ENCODE measurements at places on chromosomes 16 and 17.

GRCh38 chr16:89936034-89936433 is 12.5 kb upstream of the DEF8 start:
- DNase-seq: no peak

- DNase-seq: no peak
Observed at GRCh38 chr16:63995025-63995424, 1126.8 kb downstream of the CDH11 start.

GRCh38 chr17:42055496-42055895 is 5.1 kb upstream of the C17orf113 start:
- DNase-seq: no peak

DNA sequence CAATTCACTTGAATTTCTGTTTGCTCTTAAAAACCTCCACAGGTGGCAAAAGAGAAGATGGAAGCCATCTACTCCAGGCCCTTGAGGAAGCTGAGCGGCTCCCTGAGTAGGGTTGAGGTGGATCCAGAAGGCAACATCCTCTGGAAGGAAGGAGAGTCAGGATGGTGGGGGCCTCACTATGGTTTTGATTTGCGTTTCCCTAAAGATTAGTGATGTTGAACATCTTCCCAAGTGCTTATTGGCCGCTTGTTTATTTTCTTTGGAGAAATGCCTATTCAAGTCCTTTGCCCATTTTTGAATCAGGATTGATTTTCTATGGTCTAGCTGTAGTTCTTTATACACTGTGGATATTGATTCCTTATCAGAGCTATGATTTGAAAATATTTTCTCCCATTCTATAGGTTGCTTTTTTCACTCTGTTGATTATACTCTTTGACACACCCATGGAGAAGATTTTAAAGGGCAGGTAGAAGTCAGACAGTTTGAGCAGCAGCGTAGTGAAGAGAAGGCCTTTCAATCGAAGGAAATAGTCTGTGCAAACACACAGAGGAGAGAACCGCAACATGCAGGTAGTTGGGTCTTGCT is 58.6 kb downstream of the WSB1 start:
- DNase-seq: no peak

DNA sequence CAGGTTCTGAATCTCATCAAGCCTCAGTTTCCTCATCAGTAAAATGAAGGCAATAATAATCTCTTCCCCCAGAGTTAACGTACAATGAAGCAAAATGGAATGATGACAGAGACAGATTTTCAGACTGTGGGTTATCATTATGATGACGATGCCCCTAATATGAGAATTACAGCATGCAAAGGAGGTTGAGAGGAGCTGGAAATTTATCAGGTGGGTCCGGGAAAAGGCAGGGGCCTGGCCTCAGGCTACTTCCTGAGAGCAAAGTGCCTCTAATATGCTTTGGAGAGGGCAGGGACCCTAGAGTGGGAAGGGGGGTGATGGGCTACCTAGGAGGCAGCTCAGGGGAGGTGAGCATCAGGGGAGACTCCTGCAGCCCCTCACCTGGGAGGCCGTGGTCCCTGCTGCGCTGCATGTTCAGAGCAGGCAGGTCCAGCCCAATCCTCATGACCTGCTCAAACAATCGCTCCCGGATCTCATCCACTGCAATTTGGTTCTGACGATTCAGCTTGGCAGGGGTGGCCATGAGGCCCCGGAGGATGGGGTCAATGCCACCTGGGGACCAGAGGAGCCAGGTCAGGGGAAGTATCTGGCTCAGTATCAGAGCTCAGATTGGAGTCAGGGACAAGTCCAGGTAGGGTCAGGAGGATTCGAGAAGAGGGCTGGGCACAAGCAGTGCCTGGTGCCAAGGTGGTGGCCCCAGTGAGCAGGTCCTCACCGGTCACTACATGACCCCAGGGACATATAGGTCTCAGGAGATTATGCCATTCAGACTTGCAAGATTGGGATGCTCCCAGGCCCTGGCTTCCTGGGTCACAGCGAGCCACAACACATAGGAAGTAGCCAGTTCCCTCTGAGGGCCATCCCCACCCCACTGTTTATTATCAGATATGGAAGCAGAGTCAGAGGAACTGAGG is 8.1 kb downstream of the MPO start:
- no peak for DNase-seq

DNA sequence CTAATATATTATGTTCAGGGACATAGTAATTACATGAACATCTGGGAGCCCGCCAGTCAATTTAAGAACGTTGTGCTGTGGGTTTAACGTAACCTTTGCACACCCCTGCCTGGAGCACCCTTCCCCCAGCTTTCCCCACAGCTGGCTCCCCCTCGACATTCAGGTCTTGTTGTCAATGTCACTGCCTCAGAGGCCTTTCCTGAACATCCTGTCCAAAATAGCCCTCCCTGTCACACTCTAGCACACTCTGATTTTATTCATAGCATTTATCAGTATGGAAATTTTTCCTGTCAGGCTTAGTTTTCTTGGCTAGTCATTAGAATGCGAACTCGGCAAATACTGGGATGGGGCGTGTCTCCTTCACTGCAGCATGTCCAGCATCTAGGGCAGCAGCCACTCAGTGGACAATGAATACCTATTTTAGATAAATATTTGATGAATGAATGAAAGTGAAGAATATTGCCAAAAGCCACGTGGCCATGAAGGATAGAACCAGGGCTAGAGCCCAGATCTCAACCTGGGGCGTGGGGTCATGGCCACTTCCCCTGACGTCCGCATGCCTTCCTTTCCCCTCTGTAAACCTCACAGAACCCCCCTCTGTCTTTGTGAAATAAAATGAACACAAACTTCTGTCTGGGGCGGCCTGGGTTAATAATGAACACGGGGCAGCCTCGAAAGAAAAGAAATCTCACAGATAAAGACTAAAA is 10.5 kb downstream of the PIK3R6 start:
- no peak for DNase-seq

- no peak for DNase-seq
Observed at GRCh38 chr17:66348584-66349165, 46.3 kb downstream of the PRKCA start.

DNA sequence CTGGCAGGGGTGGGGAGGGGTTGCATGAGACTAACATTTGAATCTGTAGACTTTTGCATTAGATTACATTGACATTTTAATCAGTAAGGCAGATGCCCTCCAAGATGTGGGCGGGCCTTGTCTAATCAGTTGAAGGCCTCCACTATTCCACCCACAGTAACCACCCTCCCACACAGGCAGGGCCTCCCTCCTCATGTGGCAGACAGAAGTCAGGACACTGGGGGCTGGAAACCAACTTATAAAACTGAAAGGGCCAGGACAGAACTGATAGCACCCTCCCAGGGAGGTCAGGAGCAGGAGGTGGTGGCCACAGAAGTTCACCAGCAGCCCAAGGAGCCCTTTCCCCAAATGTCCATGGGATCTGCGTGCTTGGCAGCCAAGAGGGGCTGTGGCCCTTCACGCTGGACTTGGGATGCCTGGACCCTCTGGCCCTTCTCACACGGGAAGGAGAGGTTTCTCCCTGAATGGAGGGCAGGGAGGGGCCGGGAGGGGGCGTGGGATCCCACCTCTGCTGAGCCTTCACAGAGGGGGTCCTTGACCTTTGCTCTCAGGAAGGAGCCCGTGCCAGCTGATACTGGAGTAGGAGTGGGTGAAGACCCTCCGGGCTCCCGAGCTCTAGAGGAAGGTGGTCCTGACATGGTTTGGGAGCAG is 4.6 kb downstream of the PYCR1 start:
- DNase-seq: no peak

DNA sequence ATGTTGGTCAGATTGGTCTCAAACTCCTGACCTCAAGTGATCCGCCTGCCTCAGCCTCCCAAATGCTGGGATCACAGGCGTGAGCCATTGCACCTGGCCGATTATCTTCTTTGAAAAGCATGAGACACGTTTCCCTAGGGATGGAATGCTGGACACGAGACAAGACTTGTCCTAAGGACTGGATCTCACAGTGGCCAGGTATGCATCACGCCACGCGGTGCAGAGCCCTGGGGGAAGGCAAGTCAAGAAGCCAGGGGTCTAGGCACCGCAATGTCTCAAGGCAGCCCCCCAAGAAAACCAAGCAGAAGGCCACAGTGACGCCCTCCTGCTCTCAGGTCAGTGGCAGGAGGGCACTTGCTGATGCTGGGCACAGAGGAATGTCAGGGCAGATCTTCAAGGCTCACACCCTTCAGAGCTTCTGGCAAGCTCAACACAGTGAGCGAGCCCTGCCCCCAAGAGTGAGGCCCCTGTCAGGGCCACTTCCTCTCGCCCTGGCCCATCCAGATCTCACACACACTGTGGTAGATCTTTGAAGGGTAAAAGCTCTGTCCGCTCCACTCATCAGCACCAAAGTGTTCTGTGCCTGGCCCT is 134.7 kb downstream of the ZNF778 start:
- no peak for DNase-seq

- DNase-seq: no peak
Observed at GRCh38 chr17:57442401-57442823, 186.1 kb downstream of the MSI2 start.

- no peak for DNase-seq
Observed at GRCh38 chr16:64346080-64346479, 775.8 kb downstream of the CDH11 start.

DNA sequence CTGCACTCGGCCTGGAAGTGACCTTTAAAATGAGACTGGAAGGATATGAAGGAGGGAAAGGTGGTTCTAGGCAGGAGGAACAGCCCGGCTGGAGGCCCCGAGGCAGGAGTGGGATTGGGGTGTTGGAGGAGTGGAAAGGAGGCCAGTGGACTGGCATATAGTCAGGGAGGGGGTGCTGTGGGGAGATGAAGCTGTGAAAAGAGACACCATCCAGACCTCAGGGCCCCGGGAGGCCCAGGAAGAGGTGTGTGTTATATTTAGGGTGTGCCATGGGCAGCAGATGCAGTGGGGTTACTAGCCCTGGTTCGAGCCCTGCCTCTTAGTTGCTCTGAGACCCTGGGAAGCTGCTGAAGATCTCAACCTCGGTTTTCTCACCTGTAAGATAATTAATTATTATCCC is 18.9 kb upstream of the DOK4 start:
- DNase-seq: no peak

GRCh38 chr17:65243838-65244625 is 106.9 kb downstream of the RGS9 start:
- DNase-seq: no peak

GRCh38 chr16:90078579-90078895 is 1.4 kb upstream of the PRDM7 start:
- DNase-seq: no peak

- no peak for DNase-seq
Observed at GRCh38 chr17:9982159-9982558, 77.1 kb upstream of the RCVRN start.

- peak; percentile 44 for DNase-seq
Observed at GRCh38 chr17:43368740-43369506, 29.9 kb upstream of the ARL4D start.

DNA sequence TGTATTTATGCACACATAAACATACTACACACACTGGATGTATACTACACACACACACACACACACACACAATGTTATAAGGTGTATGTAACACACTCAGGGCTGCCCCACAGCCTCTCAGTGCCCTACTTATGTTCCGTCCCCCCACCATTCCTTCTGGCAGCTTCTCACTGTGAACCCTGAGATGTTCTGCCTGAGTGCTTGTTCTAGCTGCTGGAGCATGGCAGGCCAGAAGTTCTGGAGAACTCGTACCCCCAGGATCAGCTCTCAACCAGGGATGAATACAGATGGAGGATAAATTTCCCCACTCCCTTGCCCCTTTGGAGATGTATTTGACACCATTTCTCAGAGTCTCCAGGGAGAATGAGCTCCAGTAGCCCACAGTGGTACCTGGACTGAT is 76.4 kb downstream of the CDH13 start:
- DNase-seq: no peak

DNA sequence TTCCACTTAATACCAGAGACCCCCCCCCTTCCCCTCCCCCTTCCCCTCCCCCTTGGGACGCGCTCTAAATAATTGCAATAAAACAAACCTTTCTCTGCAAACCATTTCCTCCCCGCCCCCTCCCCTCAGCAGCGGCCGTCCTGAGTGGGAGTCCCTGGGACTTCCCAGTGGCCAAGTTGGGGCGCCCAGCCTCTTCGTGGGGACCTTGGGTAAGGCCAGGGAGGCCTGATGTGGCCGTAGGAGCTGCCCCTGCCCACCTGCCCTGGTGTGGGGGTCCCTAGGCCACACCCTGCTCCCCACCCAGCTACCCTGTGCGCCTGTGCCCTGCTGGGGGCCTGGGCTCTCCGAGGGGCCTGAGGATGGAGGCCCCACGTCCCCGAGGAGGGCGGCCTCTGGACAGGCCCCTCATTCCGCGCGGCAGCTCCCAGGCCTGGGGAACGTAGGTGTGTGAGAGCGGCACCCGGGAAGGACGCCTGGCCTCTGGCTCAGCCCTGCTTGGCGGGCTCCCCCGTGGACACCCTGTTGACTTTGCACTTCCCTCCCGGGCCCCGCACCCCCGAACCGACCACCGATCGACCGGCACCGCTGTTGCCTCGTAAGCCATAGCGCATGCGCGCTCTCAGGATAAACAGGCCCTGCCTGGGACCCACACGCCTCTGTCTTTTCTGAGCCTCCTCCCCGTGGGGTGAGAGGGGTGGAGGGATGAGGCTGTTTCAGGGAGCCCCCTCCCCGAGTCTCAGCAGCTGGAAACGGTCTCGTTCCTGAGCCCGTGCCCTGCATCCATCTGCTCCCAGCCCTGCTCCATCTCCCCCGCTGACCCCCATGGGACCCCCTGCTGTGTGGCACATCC is 9.0 kb downstream of the NTHL1 start:
- DNase-seq: no peak

GRCh38 chr16:89949121-89949742 is 677 bp downstream of the DEF8 start:
- no peak for DNase-seq

DNA sequence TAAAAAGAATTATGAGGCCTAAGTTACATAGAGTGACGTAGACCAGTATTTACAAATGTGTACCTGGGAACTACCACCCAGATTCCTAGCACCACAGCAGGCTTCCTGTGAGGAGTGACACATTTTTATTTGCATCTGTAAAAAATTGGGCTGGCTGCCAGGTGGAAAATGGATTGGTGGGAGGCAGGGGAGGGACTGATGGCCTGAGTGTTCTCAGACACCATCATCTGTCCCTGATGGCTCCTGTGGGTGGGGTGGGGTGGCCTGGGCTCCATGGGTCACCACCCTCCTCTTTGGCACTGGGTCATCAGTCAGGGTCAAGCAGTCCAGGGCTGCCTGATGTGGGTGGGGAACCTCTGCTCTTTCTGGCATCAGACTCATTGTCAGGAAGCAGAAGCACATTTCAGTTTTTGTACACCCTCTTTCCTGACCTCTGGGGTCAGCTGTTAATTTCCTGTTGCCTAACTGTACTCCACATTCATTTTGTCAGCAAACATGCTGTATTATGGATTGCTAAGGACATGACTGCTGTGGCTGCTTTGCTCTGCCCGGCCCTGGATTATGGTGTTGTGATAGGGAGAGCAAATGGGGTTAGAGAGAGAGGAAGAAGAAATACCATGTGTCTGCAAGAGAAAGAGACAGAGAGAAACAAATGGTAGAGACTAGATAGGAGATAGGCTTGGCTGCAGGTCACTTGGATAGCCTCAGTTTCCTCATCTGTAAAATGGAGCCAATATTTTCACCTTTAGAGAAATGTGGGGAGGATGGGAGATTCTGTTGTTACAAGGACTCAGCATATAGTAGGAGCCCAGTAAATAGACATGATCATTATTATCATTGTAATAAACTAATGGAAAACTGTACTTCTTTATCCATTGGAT is 11.6 kb upstream of the MFAP4 start:
- no peak for DNase-seq

All from T-helper 9 cell (primary cell).